ENCODE measurements at places on chromosomes 12 and 14. TPM values are rescaled to one million over a fixed set of nuclear protein-coding genes. Genes with fewer than 3 reads are reported as not detected.

- DNase-seq = no peak
Measured at GRCh38 chr14:88983755-88984154, 159.3 kb downstream of the TTC8 start.

- no peak for DNase-seq
Measured at GRCh38 chr14:104317492-104317805, 179.1 kb downstream of the KIF26A start.

GRCh38 chr12:124316257-124316900, 21.5 kb downstream of the RFLNA start:
- no peak for DNase-seq

GRCh38 chr12:89690925-89691324, 17.7 kb downstream of the ATP2B1 start:
- no peak for DNase-seq

DNA sequence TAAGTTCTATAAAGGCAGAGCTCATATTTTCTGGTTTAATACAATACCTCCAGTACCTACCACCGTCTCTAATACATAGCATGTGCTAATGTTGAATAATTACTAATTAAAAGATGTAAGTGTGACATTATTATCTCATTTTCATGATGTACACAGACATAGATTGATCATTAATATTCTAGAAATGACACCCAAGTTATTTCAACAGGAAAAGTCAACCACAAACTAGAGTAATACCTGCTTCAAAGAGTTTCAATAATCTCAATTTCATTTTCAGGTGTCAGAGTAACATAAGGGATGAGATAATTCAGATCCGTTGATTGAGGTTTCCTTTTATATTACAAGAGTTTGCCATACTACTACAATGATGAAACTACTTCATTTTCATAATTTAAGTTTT, 388.9 kb downstream of the SOX5 start:
- no peak for DNase-seq

GRCh38 chr12:179131-179884, 34.6 kb downstream of the SLC6A12 start:
- DNase-seq = no peak

GRCh38 chr12:49342914-49343731, 3.6 kb upstream of the DNAJC22 start:
- DNase-seq = no peak

- no peak for DNase-seq
Measured at GRCh38 chr12:46843811-46844210, 18.0 kb upstream of the SLC38A4 start.

Gene HEBP1
- total RNA-seq = 41.0 TPM

Gene CLECL1
- not detected for total RNA-seq

Gene RIPK3
- not detected for total RNA-seq

All from HCT116 (cell line).